ENCODE measurements at places on chromosomes 13 and 19.

GRCh38 chr13:111899714-111900389, 167.1 kb upstream of the SOX1 start:
- no peak for DNase-seq

- DNase-seq, result no peak
Measured at GRCh38 chr19:13010038-13010991, 15.0 kb downstream of the NFIX start.

GRCh38 chr13:98875146-98875729, 102.6 kb downstream of the DOCK9 start:
- no peak for DNase-seq

- DNase-seq, result no peak
Measured at GRCh38 chr13:40453351-40454021, 213.0 kb downstream of the FOXO1 start.

DNA sequence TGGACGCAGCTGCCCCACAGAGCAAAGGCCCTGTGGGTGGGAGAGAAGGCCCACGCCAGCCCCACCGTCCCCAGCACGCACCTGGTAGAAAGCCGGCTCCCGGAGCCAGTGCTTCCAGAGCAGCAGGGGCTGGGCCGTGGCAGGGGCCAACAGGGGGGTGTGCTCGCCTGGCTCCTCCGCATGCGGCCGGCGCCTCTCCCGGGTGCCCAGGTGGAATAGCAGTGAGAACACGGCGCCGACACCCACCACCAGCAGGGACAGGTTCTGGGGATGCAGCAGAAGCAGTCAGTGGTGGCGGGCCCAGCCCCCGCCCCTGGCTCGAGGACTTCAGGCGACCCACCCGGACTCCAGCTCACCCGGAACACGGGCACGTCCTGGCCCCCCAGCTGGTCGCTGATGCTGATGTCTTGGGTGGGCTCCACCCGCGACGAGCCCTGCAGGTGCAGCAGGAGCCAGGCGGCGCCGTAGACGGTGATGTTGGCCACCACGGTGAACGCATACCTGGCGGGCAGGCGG, 8.9 kb downstream of the TEKTIP1 start:
- no peak for DNase-seq

- DNase-seq, result no peak
Measured at GRCh38 chr19:5334824-5335500, 5.7 kb downstream of the PTPRS start.

GRCh38 chr19:48813123-48813913, 2.5 kb upstream of the BCAT2 start:
- DNase-seq, result no peak

GRCh38 chr19:19788015-19788414, 33.5 kb downstream of the ZNF506 start:
- no peak for DNase-seq

DNA sequence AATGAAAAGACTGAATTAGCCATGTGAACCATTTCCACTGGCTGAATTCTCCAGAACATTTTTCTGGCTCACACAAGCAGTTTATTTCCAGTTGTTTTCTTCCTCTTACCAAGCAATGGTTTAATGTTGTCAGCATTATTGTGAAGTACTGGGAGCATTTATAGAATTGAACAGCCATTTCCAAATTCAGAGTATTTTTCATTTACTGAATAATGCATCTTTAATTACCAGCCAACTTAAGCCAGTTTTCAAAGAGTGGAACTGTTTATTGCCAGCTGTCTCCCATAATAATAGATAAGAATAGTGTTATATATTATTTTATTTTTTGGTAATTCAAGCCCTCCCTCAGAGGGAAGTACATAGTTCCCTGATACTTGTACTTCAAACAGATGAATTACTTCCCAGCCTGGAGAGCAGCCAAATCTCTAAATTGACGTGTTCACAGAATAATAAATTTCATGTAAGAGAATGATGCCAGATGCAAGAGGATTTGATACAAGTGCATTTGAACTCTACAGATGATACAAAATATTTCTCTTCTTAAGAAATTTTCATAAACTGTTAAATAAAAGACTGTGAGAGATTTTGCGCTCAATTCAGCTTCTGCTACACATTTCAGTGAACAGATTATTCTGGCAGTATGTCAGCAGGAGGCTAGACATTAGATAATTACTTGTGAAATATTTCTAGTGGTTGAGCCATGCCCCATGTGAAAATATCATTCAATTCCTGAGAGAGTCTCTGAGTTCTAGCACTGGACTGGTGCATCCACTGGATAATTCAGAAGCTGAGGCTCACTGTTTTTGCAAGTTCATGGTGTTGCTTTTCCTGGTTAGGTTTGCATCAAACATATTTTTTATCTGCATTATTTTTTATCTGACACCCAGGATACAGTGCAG, 315.9 kb downstream of the SLC7A1 start:
- no peak for DNase-seq

- no peak for DNase-seq
Measured at GRCh38 chr13:110001670-110002275, 215.4 kb upstream of the IRS2 start.

DNA sequence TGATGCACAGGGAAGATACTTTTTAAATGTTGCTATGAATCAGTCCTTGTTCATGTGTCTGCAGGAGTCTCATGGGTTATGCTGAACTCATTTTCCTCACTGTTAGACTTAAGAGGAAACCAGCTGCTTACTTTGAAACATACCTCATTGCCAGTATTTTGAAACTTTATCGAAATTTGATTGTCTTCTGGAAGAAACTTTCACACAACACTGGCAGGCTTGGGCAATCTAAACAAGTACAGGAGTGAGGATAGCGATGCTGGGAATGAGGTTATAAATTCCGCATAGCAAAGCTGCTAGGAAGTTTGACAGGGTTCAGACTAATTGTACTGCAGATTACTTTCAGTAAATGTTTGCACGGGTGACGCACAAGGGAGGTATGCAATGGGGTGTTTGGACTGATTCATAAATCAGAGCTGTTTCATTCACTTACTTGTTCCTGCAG, 245.7 kb downstream of the DNAJC15 start:
- no peak for DNase-seq

DNA sequence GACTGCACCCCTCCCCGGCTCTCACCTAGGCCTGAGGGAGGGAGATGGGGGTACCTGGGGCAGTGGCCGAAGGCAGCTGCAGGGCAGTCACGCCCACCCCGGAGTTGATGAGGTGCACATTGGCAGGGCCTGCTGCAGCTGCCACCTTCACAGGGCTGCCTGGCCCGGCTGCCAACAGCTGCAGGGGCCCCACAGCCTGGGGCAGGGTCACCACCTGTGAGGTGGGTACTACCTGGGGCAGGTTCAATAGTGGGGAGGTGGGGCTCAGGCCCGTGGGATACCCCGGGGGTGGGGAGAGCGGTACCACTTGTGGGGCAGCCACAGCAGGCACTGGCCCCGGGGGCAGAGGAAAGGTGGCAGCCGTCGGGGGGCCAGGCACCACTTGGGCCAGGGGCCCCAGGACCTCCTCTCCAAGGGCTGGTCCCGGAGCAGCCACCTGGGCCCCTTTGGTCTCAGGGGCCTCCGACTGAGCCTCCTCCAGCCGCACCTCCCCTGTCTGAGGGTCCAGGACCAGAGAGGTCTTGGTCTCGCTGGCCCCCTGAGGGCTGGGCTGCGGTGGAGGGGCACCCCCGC, 2.7 kb downstream of the SIX5 start:
- DNase-seq, result no peak
